ENCODE measurements at places on chromosomes 6 and 20.

DNA sequence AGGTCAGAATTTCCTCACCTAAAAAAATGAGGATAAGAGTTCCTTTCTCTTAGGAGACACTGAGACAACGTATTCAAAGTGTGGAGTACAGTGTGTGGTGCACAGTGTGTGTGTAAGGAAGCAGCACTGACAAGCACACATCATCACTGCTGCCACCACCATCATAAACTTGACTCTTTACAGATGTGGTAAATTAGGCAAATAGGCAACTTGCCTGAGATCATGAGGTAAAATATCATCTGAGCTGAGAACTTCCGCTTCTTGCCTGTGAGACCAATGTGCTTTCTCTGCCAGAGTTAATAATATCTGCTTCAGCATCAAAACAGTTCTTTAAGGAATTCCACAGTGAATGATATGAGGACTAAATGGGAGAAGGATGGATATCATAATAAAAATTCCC lies 52.7 kb downstream of the LYRM4 start:
- no peak for DNase-seq

- no peak for DNase-seq
Observed at GRCh38 chr6:45595010-45595851, 217.5 kb upstream of the SUPT3H start.

DNA sequence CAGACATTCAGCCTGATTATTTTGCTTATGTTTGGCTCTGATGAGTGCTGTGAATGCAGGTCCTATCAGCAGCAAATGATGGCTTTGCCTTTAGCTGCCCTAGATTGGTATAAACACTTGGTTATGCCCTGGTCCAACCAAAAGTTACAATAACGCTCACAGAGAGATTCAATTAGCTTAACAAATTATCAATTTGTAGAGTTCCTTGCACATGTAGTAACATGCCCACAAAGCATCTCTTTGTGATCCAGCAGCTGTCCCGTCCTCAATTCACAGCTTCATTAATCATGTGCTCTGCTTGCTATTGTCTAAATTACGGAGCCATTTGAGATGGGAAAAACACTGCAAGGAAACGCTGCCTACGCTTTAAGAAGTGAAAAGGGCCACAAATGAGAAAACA lies 457.9 kb downstream of the HDGFL1 start:
- no peak for DNase-seq

DNA sequence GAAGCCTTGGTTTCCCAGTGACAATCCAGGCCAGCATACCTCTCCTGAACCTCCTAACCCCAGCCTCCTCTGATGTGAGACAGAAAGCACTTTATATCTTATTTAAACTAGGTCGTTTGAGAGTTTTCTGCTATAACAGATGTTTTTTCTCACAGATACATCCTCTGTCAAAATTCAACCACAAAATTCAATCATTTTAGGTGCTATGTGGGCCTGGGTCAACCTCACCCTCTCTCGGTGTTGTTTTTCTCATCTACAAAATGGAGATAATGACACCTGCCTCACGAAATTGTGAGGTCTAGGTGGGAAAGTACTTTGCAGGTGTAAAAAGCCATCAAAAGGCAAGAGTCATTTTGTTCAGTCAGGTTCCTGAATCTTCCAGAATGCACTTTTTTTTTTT lies 46.2 kb upstream of the NFATC2 start:
- DNase-seq = no peak

- no peak for DNase-seq
Observed at GRCh38 chr20:46746956-46747526, 37.6 kb downstream of the SLC2A10 start.

- DNase-seq = no peak
Observed at GRCh38 chr6:28977341-28978132, 27.6 kb downstream of the ZNF311 start.

DNA sequence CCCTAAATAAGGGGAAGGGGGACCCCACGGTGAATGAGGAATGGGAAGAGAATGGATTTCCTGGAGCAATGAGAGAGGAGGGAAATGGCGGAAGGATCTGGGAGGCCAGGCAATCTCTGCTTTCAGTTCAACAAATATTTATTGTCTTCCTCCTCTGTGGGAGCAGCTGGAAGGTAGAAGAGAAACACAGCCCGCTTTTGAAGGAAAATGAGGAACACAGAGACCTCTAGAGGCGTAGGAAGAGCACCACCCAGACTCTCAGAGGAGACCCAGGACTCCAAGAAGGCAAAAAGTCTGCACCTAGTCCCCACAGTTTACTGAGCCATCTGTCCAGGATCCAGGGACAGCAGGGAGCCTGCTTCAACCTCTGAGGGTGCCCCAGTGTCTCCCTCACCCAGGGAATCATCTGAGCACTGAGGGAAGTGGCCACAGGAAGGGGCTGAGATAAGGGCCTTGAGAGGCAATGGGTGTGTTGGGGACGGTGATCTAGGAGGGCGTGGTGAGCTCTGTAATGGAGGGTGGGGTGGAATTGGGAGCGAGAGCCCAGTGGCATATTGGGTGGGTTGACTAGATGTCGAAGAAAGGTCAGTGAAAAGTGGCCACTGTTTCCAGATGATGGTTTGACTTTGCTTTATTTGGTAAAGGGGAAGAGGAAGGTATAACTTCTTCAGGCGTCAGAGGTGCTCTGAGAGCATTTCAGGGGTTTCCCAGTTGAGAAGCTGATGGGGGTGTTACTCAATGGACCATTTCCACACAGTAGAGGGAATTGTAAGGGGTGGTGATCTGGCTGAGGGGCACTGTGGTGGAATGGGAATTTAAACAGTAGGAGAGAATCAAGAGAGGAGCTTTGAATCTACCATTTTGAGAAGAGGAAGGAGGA lies 610 bp downstream of the PSORS1C1 start:
- DNase-seq = no peak

- DNase-seq = no peak
Observed at GRCh38 chr6:54493138-54493537, 184.9 kb downstream of the TINAG start.

DNA sequence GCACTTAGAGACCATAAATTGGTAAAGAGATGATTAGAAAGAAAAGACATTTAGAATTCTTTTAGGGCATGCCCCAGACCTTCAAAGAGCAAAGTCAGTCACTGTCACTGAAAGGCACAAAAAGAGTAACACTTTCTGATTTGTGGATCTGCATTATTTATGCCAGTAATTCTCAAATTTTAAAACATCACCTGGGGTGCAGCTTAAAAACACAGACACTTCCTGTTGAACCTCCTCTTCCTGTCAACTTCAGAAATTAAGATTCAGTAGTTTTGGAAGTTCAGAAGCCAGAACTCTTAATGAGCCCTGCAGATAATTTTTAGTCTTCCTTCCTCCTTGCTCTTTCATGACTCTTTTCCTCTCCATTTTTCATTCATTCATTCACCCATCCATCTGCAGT lies 137.5 kb downstream of the NRN1 start:
- DNase-seq = no peak

DNA sequence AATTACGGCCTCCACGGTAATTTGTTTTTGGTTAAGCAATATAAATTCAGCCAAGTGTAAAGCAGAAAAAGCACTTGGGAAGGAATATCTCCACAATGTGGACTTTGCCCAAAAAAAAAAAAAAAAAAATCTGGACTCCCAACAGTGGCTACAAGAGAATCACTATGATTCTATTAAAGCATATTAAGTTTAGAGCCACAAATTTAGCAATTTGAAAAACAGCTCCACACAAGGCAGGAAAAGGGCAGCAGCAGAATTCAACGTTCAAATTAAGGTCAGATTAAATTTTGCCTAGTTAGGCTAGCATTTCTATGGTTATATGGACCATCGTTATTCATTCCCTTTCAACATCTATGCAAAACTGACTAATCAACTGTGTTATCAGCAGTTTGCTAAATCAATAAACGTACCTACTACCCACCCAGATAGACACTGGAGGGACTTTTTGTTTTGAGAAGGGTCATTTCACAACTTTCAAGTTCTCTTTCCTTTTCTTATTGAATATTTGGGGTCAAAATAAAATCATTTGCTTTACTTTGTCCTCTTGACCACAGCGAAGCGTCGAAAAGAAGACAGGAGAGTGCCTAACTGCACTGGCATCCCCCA lies 1.0 kb downstream of the MCM9 start:
- DNase-seq = no peak

GRCh38 chr6:145289573-145289972 lies 445.7 kb downstream of the EPM2A start:
- DNase-seq = no peak

GRCh38 chr6:80319196-80319595 lies 212.7 kb downstream of the BCKDHB start:
- no peak for DNase-seq

- no peak for DNase-seq
Observed at GRCh38 chr6:37524025-37524969, 24.6 kb upstream of the CCDC167 start.

GRCh38 chr6:137497721-137498463 lies 3.7 kb upstream of the OLIG3 start:
- no peak for DNase-seq

GRCh38 chr6:20631549-20631924 lies 97.3 kb downstream of the CDKAL1 start:
- DNase-seq = no peak

- no peak for DNase-seq
Observed at GRCh38 chr6:33725222-33725621, 13.7 kb upstream of the UQCC2 start.

DNA sequence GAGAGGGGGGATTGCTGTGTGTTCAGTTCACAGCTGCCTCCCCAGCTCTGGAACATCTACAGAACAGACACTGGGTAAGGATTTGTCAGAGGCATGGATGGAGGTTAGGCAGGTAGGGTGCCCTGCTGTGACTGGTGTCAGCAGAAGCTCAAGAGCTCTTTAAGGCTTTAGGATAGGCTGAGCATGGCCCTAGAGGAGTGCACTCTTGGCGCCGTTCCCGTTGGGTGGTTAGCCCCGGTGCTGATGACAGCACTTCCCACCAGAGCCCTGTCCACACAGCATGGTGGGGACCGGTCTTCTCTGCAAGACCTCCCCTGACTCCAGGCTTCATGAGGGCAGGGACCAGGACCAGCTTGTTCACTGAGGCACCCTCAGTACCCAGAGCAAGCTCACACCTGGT lies 262.0 kb downstream of the BMP7 start:
- no peak for DNase-seq

GRCh38 chr20:25222461-25223178 lies 25.3 kb upstream of the PYGB start:
- DNase-seq = no peak

DNA sequence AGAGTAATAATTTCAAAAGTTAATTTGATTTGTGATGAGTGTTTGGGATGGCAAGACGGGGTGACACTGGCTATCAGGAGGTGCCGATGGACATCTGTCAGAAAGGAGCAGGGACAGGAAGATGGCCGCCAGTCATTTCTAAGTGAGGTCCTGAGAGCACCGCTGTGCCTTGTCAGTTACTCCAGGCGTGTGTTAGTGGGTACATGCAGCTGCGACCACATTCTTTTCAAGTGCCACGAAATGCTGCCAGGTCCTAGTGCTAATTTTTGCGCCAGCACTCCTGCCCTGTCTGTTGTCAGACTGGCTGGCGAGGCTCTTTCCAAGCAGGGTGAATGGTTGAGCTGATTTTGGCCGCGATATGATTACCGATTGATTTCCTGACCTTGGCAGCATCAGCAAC lies 64.6 kb upstream of the INSM1 start:
- no peak for DNase-seq

DNA sequence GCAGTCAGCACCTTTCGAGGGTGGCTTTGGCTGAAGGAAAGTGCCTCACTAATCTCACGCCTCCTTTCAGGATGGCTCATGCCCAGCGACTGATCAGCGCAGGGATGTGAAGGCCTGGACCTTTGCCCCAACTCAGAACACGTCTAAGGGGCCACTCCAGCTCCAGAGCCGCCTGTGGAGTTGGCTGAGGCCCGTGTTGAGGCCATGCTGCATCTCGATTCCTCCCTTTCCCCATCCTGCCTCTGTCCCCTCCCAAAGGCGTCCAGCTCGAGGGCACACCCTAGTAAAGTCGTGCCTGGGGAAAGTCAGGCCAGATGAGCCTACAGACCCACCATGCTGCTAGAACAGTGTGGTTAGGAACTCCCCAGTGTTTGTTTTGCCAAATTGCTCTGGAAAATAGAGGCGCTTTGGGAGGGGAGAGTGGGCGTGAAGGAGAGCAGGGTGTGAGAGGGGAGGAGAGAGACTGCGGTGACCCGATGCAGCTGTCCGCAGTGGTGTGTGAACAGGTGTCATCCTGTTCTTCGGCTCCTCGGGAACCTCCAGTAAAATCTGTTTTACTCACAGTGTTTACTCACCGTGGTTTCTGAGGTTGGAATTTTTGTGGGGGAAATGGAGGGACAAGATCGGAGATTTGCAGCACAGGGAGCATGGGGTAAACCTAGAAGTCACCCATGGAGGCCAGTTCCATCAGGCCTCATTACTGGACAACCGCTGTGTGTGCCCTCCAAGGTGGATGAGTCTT lies 85.0 kb upstream of the PMEPA1 start:
- DNase-seq = no peak

- no peak for DNase-seq
Observed at GRCh38 chr20:2101057-2101864, at the start of gene STK35. TSS of gene STK35 (plus strand) at chr20:2101827. CDS start at chr20:2101882, 55 bp downstream.

DNA sequence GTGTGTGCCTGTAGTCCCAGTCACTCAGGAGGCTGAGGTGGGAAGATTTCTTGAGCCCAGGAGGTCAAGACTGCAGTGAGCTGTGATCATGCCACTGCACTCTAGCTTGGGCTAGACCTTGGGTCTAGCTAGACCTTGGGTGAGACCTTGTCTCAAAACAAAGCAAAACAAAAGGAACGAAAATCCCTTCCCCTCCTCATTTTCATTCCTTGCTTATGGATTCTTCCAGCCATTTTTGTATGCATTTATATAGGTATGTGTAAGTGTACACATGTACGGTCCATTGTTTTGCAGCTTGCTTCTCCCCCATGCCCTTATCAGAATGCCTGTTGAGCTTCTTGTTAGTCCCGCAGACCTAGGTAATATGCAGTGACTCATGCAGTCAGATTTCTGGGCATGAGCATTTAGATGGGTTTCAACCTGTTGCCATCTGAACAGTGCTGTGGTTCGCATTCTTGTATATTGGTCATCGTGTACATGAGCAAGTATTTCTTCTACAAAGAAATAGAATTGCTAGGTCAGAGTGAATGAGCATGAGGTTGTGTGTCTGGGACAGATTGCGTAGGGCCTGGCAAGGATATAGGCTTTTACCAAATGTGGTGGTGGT lies 73.2 kb downstream of the ATRN start:
- DNase-seq = no peak

- DNase-seq = no peak
Observed at GRCh38 chr20:504632-505075, 38.9 kb downstream of the CSNK2A1 start.

- no peak for DNase-seq
Observed at GRCh38 chr6:12232339-12232738, 57.8 kb upstream of the EDN1 start.

- no peak for DNase-seq
Observed at GRCh38 chr20:41320441-41320840, 2.9 kb upstream of the ZHX3 start.

- peak; percentile 15 for DNase-seq
Observed at GRCh38 chr6:129498950-129499842, 210.8 kb downstream of the ARHGAP18 start.
